ENCODE measurements at places on chromosomes 6 and 20.

GRCh38 chr20:12570371-12570770 lies 438.4 kb upstream of the SPTLC3 start:
- no peak for DNase-seq

DNA sequence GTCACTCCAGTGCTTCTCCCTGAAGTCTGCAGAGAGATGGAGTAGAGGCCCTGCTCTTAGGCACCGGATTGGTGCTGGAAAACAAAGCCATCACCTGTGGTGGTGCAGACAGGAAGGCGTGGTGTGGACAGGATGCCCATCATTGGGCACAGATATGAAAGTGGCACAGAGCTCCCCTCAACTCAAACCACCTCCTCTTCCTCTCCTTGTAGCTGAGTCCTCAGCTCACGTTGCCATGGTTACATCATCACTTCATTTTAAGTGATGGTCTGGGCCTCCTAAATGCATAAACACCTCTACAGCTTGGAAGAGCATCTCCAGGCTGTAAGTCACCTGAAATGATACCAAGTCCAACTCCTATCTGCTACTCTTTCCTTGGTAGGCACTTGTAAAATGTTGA lies 8.0 kb upstream of the RTF2 start:
- DNase-seq: no peak

DNA sequence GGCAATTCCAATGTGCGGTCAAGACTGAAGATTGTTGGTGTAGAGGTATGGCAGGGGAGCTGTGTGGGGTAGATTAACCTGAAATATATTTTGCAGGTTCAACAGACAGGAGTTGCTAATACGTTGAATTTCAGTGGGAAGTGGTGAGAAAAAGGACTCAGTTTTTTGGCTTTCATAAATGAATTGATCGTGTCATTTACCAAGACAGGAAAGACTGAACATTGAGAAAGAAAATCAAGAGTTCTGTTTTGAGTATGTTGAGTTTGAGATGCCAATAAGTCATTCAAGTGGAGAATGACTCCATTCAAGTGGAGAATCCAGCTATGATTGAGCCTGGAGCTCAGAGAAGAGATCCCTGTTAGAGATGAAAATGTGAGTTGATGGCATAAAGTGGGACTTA lies 31.1 kb downstream of the NFYA start:
- no peak for DNase-seq

- DNase-seq: no peak
Observed at GRCh38 chr6:51024126-51024525, 205.5 kb downstream of the TFAP2B start.

- DNase-seq: peak; percentile 89
Observed at GRCh38 chr6:112337209-112337638, 9.9 kb upstream of the RFPL4B start.

DNA sequence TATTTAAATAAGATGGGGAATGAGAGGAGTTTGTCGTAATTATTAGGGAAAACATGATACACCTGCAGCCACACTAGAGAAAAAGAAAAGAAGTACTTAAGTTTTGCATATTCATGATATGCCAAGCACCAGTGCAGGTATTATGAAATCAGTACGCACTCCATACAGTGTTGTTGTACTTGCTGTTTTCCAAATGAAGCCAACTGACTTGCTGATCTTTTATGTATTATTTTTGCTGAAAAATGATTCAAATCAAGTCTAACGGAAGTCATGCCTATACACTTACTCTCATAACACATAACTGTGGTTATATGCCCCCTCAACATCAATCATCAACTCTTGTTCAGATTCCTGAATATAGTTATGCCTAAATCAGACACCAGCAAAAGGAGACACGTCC lies 584.9 kb upstream of the EYS start:
- DNase-seq: no peak

DNA sequence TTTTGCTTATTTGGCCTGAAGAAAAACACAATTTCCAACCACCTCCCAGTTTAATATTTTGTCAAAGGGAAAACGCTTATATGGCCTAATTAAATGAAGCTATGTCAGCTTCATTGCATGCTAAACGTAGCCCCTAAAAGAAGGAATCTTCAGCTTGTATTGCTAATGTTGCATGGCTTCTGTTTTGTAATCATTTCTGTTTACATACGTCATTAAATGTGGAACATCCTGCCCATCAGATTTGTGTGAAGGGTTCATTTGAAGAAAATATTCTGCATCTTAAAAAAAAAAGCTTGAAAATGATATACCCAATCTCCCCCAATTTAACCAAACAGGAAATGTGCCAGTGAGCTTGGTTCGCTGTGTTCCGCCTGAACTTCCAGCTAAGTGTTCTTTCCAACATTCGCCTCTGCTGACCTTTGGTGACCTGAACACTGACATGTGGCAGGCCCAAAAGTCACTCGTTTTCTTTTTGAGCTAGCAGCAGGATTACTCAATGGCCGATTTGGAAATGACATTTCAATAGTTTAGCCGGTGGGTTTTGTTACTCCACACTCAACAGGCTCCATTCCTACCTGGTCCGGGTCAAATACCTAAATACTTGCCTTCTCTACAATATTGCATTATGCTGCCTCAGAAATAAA lies 12.7 kb upstream of the SIRT5 start:
- no peak for DNase-seq

- peak; percentile 78 for DNase-seq
Observed at GRCh38 chr6:34630040-34630439, 66.5 kb downstream of the ILRUN start.

GRCh38 chr6:42569102-42570028 lies 5.5 kb downstream of the UBR2 start:
- DNase-seq: peak; percentile 89

- DNase-seq: no peak
Observed at GRCh38 chr6:55584654-55585354, 5.8 kb upstream of the HMGCLL1 start.

GRCh38 chr20:24720957-24721356 lies 228.1 kb upstream of the CST7 start:
- DNase-seq: no peak

DNA sequence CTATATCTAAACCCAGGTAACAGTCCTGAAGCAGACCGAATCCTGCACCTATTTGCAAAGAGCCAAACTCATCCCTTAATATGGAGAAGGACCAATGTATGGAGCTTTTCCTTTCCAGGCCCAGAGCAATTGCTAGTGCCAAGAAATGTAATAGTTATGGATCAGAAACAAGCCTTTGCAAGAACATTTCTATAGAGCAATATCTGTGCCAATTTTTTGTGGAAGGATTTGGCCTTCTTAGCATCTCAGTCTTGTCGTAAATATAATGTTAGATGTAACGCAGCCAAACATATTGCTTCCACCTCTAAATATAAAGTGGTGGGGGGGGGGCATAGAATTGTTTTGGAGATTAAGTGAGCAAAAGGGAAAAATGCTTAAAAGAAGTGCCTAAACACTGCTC lies 2.7 kb downstream of the KIAA0408 start:
- DNase-seq: no peak

DNA sequence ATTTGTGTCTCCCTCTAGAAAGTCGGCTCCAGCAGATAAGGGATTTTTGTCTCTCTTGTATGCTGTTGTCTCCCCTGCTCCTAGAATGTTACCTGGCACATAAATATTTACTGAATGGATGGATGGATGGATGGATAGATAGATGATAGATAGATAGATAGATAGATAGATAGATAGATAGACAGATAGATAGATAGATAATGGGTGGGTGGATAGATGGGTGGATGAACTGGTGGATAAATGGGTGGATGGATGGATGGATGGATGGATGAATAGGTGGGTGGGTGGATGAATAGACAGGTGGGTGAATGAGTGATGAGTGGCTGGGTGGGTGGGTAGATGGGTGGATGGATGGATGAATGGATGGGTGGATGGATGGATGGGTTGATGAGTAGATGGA lies 185.0 kb downstream of the NFATC2 start:
- DNase-seq: no peak

- DNase-seq: no peak
Observed at GRCh38 chr20:38198238-38198861, 33.3 kb upstream of the TGM2 start.

DNA sequence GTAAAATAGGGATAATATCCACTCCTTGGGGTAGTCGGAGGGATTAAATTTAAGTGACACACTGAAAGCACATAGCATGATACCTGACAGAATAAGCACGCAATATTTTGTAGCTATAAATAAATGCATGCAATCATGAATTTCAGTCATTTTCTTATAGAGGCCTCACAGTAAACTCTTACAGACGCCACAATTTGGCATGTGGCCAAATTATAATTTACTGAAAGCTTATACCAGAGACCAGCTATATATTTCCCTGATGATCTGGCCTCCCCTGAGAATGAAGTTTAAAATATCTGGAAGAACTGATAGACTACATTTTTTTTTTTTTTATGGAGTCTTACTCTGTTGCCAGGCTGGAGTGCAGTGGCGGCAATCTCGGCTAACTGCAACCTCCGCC lies 40.9 kb downstream of the QRSL1 start:
- DNase-seq: no peak

DNA sequence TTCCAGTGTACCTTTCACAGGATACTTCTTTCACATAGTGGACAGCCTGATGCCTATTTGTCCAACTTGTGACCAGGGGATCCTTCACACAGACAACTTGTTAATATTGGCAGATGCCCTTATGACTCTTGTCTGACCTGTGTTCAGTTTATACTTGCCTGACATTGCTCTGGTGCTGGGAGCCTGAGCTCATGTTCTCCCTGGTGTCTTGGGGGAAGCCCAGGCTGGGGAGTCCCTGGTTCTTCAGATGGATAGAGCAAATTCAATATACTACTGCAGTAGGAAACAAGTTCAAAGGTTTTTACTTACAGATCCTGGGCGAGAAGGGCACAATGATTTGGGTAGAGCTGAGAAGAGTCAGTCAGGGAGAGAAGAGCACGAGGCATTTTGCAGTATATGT lies 76.1 kb downstream of the NKAIN2 start:
- no peak for DNase-seq

GRCh38 chr20:33474963-33475362 lies 14.9 kb upstream of the CBFA2T2 start:
- DNase-seq: no peak

- no peak for DNase-seq
Observed at GRCh38 chr6:33724102-33725023, 12.9 kb upstream of the UQCC2 start.

DNA sequence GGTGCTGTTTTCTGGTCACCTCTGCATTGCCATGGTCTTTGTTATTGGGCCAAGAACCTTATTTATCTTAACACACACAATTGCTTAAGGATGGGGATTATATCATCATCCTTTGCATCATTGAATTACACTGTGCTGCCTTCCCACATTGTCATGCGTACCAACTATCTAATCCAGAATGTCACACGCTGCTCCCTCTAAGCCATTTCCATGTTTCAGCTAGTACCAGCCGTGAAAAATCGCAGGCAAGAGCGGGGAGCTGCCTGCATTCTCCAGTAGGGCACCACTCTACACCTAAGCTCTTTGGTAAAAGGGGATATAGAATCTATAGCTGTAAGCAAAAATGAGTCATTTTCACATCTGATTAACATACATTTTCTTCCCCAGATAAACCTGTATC lies 277.0 kb downstream of the PRL start:
- DNase-seq: no peak

DNA sequence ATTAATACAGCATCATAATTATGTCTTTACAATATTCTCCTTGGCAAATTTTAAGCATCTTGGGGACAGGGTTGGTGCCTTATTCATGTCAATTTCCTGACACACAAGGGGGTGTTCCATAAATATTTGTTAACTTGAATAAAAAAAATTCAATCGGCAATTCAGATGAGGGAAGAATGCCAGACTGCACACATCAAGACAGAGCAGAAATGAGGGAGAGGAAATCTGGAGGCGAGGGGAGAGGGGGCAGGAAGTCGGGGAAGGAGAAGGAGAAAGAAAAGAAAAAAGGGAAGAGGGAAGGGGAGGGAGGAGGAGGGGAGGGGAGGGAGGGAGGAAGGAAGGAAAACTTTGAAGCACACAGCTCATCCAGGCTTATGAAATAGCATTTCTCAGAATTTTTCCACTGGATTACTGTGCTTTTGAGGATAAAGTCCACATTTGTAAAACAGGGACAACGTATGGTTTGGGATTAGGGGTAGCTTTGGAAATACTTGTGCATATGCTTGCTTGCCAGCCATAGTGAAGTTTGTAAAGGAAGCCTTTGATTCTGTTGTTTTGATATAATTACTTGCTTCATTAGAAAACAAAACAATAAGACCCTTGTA lies 362.1 kb downstream of the SAMD5 start:
- DNase-seq: no peak

- no peak for DNase-seq
Observed at GRCh38 chr20:62040381-62040922, 25.2 kb downstream of the TAF4 start.

DNA sequence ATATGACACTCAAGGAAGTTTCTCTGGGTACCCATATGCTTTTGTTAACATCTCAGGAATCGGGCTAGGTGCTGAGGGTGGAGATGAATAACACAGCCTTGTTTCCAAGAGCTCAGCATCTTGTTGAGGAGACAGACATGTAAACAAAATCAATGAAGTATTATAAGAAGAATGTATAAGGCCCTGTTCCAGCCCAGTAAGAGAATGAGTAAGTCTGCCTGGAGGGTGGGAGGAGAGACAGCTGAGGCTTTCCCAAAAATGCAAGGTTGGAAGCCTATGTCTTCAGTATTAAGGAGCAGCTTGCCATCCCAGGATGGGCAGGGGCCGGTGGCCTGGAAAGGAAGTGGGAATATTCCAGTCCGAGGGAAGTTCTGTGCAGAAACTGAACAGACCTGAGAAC lies 615.3 kb upstream of the BTBD3 start:
- DNase-seq: peak; percentile 41

DNA sequence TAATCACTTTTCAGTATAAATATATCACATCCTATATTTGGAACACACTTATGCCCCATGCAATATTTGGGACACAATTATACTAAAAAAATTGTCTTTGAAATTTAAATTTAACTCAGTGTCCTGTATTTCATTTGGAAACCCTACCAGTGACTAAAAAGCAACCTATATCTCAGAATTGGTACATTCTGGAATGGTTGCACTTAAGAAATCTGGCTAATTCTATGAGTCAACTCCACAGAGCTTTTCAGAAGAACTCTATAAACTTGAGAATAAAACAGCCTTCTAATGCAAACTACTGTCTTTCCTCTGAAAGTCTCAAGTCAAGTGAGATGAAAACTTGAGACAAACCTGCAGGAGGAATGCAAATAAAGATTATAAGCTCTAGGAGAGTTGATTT lies 320.2 kb downstream of the MAFB start:
- no peak for DNase-seq

DNA sequence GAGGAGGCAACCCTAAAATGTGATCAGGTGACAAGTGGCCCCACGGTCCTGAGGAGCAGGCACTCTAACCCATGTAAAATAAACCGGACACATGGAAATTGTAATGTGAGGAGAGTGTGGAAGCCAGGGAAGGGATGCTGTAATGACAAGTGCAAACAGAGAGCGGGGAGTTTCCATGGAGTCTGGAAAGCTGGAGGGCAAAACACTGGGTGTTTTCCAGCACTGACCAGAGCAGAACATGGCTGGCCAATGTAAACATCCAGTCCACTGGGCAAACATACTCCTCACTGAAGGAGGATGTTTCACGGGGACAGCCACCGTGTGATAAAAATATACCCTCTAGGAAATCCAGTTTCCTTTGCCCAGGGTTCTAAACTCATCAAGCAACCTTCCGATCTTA lies 219.0 kb upstream of the JARID2 start:
- peak; percentile 74 for DNase-seq
